ENCODE measurements at places on chromosomes 6 and 20. TPM values are rescaled to one million over a fixed set of nuclear protein-coding genes. Genes with fewer than 3 reads are reported as not detected.

Gene FERMT1
- total RNA-seq = 2.4 TPM

Gene TAGAP
- total RNA-seq = 12.9 TPM

Gene FOXS1
- 3.3 TPM for total RNA-seq

Gene CALHM4
- not detected for total RNA-seq

Gene TBC1D20
- 38.4 TPM for total RNA-seq

Gene CDKAL1
- total RNA-seq = 16.0 TPM

DNA sequence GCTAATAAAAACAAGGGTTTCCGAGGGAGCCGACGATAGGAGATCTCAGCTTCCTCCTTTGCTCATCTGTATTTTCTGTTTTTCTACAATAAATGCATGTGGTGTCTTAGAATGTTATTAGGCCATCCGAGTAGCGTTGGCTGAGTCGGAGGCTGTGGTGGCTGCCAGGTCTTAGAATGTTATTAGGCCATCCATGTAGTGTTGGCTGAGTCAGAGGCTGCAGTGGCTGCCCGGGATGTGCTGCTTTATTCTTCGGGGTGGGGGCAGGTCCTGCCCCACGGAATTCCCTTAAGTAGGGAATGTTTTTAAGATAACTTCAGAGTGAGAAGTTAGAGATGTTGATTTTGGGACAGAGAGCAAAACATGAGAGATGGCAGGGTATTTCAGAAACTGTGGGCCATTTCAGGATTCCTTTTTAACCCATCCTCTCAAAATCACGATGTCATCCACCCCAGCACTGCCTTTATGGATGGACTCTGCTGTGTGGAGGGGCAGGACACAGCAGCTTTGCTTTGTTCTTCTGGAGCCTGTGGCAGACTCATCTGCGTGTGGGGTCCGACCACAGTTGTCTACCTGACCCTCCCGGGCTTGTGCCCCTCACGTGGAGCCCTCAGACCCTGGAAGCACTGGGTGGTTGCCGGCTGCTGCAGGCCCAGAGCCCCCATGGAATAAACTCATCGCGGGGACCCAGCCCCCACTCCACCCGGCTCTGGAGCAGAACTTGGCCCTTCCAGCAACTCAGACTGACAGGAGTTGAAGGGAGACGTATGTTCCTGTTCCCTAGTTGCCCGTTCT, 20.4 kb downstream of the OSBPL2 start:
- peaks cover 69% of the 10 kb centered on the region for H3K36me3 ChIP-seq
- no peak for DNase-seq
- no peaks in the 10 kb centered on the region for H3K27me3 ChIP-seq
- H3K4me1 ChIP-seq = no peaks in the 10 kb centered on the region
- H3K27ac ChIP-seq = no peak overlapping the region

DNA sequence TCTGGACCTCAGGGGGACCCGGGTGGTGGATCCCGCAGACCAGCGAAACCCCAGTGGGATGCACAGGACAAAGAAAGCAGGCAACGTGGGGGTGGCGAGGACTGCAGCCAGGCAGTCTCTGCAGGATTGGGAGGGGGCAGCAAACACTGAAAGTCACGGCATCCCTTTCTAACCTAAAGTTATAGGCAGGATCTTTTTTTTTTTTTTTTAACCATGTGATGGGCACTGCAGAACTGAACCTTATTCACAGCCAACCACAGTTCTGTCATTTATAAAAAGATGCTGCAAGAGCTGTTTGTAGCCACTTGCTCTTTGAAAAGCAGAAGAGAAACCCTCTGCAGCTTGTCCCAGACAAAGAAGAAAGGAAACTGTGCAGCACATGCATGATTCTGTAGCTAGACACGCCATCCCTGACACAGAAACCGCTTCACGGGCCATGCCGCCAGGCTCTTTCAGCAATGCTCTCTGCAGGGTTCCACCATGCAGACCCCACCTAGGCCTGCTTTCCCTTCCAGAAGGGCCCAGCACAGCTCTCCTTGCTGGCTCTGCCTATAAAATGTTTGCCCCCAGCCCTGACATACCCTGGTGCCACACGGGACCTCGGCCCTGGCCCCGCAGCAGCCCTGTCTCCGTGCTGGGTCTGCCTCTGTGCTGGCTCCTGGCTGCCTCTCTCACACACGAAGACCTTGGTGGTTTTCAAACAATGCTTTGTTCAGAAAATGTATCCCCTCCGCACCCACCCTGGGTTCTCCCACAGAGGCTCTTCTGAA, 70.8 kb downstream of the PYGB start:
- H3K27ac ChIP-seq = peak overlapping the region; percentile 65
- H3K36me3 ChIP-seq = peaks cover 11% of the 10 kb centered on the region
- DNase-seq = peak; percentile 57
- peaks cover 3% of the 10 kb centered on the region for H3K4me1 ChIP-seq

DNA sequence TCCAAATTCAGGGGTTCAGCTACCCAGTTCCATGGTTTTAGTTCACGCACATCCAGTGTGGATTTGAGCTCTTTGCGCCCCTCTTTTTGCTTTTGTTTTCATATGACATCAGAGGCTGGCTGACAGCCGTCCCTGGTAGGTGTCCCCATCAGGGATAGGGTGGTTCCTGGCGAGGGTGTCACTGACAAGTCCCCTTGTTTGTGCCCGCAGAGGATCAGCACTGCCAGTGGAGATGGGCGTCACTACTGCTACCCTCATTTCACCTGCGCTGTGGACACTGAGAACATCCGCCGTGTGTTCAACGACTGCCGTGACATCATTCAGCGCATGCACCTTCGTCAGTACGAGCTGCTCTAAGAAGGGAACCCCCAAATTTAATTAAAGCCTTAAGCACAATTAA, 58.0 kb downstream of the GNAS start:
- peaks cover 30% of the 10 kb centered on the region for H3K4me1 ChIP-seq
- H3K4me3 ChIP-seq = no peak overlapping the region
- H3K27me3 ChIP-seq = no peaks in the 10 kb centered on the region
- no peak overlapping the region for H3K27ac ChIP-seq
- peaks cover 49% of the 10 kb centered on the region for H3K36me3 ChIP-seq

DNA sequence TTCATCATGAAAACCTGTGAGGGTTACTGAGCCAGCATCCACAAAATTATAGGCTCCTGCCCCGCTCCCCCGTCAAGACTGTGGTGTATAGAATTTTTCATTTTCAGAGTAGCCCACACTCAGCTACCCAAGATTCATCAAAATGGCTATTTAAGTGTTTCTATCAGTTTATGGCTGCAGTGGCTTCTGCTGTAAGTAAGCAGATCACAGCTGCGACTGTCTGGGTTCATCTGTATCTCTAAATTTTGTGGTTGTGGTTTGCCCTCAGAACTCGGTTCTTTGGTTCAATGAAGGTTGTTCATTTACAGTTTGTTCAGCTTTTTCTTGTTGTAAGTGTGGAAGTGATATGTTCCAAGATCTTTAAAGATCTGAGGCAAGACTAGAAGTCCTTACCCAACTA, 284.2 kb downstream of the DOK5 start:
- no peak overlapping the region for H3K27ac ChIP-seq
- H3K4me3 ChIP-seq = no peak overlapping the region
- no peaks in the 10 kb centered on the region for H3K4me1 ChIP-seq
- H3K27me3 ChIP-seq = no peaks in the 10 kb centered on the region

DNA sequence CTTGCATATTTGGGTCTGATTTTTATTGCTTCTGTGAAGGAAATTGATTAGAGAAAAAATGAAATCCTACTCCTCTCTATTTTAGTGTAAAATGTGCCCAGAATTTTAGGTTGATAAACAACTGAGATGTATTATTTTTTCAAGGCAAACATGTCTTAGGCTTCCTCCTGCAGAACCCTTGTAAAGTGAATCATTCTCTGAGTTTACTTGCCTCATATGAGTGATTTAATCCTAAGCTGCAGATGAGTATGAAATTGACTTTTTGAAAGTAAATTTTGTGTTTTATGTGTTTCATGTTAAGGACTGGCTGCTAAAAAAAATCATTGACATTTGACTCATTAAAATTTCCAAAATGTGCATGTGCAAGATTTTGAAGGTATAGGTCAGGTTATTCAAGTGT, 138.5 kb upstream of the PHACTR1 start:
- DNase-seq = no peak
- no peaks in the 10 kb centered on the region for H3K36me3 ChIP-seq
- H3K4me3 ChIP-seq = no peak overlapping the region
- no peak overlapping the region for H3K27ac ChIP-seq

DNA sequence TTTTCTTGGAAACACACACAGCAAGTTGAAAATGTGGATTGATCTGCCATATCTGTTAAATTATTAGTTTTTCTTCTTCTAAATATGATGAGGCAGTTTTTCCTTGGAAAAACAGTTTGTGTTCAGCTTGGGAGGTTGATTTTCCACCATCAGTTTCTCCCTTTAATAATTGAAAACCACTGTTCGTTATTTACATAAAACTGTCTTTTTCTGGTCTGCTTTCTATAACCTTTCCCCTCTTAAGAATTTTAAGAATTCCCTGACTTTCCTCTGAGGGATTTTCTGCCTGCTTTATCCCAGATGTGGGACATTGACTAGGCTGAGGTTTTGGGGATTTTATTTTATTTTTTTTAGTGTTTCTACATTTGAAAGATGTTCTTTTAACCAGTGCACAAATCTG, 27.2 kb downstream of the DSE start:
- peaks cover 8% of the 10 kb centered on the region for H3K36me3 ChIP-seq
- H3K4me1 ChIP-seq = peaks cover 20% of the 10 kb centered on the region
- no peak for DNase-seq
- H3K27ac ChIP-seq = no peak overlapping the region
- H3K27me3 ChIP-seq = no peaks in the 10 kb centered on the region

DNA sequence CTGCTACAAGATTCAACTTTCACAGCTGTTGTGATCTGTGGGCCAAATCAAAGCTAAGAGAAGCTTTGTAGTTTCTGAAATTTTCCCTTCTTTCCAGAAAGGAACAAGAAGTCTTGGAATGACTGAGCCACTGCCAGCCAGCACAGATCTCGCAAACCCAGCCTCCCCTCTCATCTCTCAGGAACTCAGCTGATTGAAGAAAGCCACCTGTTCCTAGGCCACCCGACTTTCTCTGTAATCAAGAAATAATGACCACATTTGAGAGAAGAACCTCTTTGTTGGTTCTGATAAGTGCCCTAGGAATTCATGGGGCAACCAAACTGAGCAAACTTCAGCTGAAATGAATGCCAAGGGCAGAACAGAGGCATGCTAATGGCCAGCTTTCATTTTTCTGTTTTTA, 61.7 kb downstream of the HDGFL1 start:
- no peak overlapping the region for H3K27ac ChIP-seq
- no peaks in the 10 kb centered on the region for H3K27me3 ChIP-seq

DNA sequence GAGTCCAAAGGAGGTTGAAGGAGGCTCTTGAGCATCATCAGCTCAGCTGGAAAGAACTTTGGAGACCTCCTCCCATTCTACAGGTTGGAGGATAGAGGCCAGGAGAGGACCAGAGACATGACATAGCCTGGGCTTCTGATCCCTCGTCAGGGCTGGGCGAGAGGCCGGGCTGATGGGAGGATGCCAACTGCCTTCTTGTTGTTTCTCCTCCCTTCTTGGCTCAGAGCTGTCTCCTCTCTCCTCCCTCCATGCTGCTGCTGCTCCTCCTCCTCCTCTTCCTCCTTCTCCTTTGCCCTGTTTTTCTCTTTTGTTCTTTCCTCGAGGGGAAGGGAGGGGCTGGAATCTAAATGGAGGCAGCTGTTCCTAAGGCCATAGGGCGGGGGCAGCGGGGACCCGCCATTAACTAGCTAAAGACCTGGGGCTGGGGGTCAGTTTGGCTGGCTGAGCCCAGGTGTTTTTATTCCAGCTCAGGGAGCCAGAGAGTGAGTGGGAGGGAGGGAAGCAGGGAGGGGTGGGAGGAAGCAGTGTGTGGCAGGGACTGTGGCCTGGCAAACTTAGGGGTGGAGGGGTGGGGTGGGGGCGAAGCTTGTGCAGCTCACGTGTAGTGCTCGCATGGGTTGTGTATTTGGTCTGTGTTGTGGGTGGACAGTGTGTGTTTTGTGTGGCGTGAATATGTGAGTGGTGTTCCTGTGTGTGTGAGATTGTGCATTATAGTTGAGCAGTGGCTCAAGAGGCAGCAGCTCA, 84.8 kb downstream of the CD40 start:
- DNase-seq = no peak
- no peak overlapping the region for H3K4me3 ChIP-seq
- peaks cover 37% of the 10 kb centered on the region for H3K27me3 ChIP-seq
- no peak overlapping the region for H3K27ac ChIP-seq
